ENCODE measurements at places on chromosomes 5 and 9. TPM values are rescaled to one million over a fixed set of nuclear protein-coding genes. Genes with fewer than 3 reads are reported as not detected.

NMUR2 gene
- not detected for total RNA-seq

ELP1 gene
- 26.7 TPM for total RNA-seq

PCDHA4 gene
- total RNA-seq, result not detected

- no peaks in the 10 kb centered on the region for H3K4me1 ChIP-seq
- H3K4me3 ChIP-seq, result no peak overlapping the region
- H3K27ac ChIP-seq, result no peak overlapping the region
- DNase-seq, result no peak
Measured at GRCh38 chr5:97629276-97629675, 446.2 kb upstream of the RIOK2 start.

DNA sequence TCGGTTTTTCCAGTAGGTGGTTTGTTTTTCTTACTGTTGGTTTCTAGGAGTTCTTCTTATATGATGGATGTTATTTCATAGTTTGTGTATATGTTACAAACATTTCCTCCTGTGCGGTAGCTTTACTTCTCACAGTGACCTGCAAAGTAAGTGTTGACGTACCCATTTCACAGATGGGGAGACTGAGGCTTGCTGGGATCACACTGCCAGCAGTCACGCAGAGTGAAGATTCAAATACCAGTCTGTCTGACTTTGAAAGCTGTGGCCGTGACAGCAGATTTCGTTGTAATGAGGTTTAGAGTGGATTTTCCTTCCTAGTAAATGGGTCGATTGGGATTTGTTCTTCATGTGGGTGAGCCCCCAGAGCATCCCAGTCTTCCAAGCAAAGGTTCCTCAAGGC lies 13.0 kb downstream of the DBH start:
- no peaks in the 10 kb centered on the region for H3K36me3 ChIP-seq
- peaks cover 18% of the 10 kb centered on the region for H3K27me3 ChIP-seq
- no peak overlapping the region for H3K27ac ChIP-seq
- H3K4me3 ChIP-seq, result no peak overlapping the region
- no peak for DNase-seq

GRCh38 chr5:138694146-138694545 lies 59.1 kb upstream of the CTNNA1 start:
- no peaks in the 10 kb centered on the region for H3K36me3 ChIP-seq
- no peaks in the 10 kb centered on the region for H3K27me3 ChIP-seq

DNA sequence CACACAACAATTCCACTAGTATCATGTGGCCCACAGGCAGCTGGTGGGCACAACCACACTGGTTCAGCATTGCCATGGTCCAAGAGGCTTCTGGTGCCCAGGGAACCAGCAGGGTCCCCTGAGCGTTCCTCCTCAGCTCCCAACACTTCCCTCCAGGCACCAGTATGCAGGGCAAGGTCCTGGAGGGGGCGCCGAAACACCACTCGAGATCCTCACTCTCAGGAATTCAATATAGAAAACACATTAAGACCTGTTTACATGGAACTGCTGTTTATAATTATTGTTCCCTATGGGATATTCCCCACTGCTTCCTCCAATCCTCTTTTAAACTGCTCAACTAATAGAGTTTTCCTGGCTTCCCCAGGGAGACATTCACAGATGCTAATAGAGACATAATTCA lies 91.9 kb upstream of the GABRP start:
- no peaks in the 10 kb centered on the region for H3K36me3 ChIP-seq
- DNase-seq, result no peak
- no peak overlapping the region for H3K27ac ChIP-seq

DNA sequence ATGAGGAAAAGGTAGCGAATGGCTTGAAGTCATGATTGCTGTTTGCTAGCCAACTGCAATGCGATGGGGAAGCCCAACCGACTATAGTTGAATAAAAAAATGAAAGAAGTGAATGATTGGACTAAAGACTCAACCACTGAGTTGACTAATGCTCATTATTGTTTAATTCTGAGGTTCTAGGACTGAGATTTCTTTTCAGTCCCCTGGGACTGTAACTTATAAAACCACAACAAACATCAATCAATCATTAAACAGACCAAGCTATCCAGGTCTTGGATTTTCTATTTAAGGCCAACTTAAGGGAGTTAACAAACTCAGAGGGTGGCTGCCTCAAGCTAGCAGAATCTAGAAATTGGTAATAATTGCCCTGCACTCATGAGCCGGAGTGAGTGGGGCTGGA lies 154.2 kb downstream of the DOCK2 start:
- H3K27ac ChIP-seq, result no peak overlapping the region
- H3K4me3 ChIP-seq, result no peak overlapping the region
- DNase-seq, result no peak
- no peaks in the 10 kb centered on the region for H3K27me3 ChIP-seq

DNA sequence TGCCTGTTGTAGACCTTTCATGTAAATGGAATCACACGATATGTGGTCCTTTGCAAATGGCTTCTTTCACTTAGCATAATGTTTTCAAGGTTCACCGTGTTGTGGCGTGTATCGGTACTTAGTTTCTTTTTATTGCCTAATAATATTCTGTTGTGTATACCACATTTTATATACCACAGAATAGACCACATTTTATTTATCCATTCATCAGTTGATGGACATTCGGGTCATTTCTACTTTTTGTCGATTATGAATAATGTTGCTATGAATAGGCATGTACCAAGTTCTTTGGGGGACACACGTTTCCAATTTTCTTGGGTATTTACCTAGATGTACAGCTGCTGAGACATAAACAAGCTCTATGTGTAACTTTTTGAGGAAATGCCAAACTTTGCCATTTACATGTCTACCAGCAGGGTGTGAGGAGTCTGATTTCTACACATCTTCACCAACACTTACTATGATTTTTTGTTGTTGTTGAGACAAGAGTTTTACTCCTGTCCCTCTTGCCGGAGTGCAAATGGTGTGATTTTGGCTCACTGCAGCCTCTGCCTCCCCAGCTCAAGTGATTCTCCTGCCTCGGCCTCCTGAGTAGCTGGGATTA lies 144.7 kb downstream of the RGS3 start:
- no peak for DNase-seq
- H3K36me3 ChIP-seq, result no peaks in the 10 kb centered on the region
- H3K4me3 ChIP-seq, result no peak overlapping the region
- H3K4me1 ChIP-seq, result peaks cover 5% of the 10 kb centered on the region
- no peaks in the 10 kb centered on the region for H3K27me3 ChIP-seq
- H3K27ac ChIP-seq, result no peak overlapping the region

Data from SJSA1 (cell line).